ENCODE measurements at places on chromosomes 4 and X. TPM values are rescaled to one million over a fixed set of nuclear protein-coding genes. Genes with fewer than 3 reads are reported as not detected.

The PAGE2B gene
- total RNA-seq: 1.0 TPM

The RASL11B gene
- 0.33 TPM for total RNA-seq

The ZBTB49 gene
- 7.4 TPM for total RNA-seq

The ZCCHC18 gene
- total RNA-seq: 1.6 TPM

The FGFBP1 gene
- not detected for total RNA-seq

The SHROOM2 gene
- total RNA-seq: not detected

The FGF5 gene
- not detected for total RNA-seq

The GPR34 gene
- total RNA-seq: not detected

The CLRN2 gene
- total RNA-seq: not detected

The TMEM31 gene
- not detected for total RNA-seq

The CFAP47 gene
- not detected for total RNA-seq

The FABP2 gene
- total RNA-seq: not detected

The HTN1 gene
- not detected for total RNA-seq
